ENCODE measurements at places on chromosomes 6 and 20. TPM values are rescaled to one million over a fixed set of nuclear protein-coding genes. Genes with fewer than 3 reads are reported as not detected.

- peaks cover 2% of the 10 kb centered on the region for H3K36me3 ChIP-seq
- no peaks in the 10 kb centered on the region for H3K4me1 ChIP-seq
- DNase-seq: no peak
- H3K27me3 ChIP-seq: no peaks in the 10 kb centered on the region
- H3K27ac ChIP-seq: no peak overlapping the region
Observed at GRCh38 chr20:19423900-19424620, 211.6 kb downstream of the SLC24A3 start.

- no peak for DNase-seq
- no peaks in the 10 kb centered on the region for H3K36me3 ChIP-seq
- no peaks in the 10 kb centered on the region for H3K4me1 ChIP-seq
- no peak overlapping the region for H3K4me3 ChIP-seq
- peaks cover 10% of the 10 kb centered on the region for H3K27me3 ChIP-seq
Observed at GRCh38 chr6:140540743-140541142, 1166.3 kb upstream of the CITED2 start.

GRCh38 chr6:132998418-132998817 lies 184.0 kb downstream of the RPS12 start:
- DNase-seq: no peak
- no peaks in the 10 kb centered on the region for H3K36me3 ChIP-seq
- H3K27me3 ChIP-seq: peaks cover 11% of the 10 kb centered on the region
- H3K4me1 ChIP-seq: no peaks in the 10 kb centered on the region

Gene COQ3
- 7.0 TPM for total RNA-seq

Gene SLC4A11
- total RNA-seq: 0.53 TPM

GRCh38 chr6:114382406-114382805 lies 39.6 kb upstream of the HS3ST5 start:
- DNase-seq: no peak
- H3K27me3 ChIP-seq: no peaks in the 10 kb centered on the region
- no peaks in the 10 kb centered on the region for H3K36me3 ChIP-seq
- no peak overlapping the region for H3K27ac ChIP-seq
- H3K4me3 ChIP-seq: no peak overlapping the region

DNA sequence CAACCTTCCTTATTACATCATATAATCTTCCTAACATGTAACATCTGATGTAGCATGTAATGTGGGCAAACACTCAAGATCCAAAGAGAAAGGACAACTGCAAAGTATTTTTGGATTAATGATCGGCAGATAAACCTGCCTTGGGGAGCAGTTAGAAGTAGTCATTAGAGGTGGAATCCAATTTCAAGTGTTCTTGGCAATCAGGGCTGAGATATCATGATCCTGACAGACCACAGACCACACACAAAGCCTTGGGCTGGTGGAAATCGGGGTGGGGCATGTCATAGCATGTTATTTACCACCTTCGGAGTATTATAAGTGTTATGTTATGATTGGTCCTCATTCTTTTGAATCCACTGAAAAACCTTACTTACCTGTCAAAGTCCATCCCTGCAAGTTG lies 16.3 kb downstream of the NCOA5 start:
- no peak for DNase-seq
- peaks cover 7% of the 10 kb centered on the region for H3K36me3 ChIP-seq
- H3K4me3 ChIP-seq: no peak overlapping the region
- H3K4me1 ChIP-seq: peaks cover 9% of the 10 kb centered on the region
- H3K27ac ChIP-seq: no peak overlapping the region

DNA sequence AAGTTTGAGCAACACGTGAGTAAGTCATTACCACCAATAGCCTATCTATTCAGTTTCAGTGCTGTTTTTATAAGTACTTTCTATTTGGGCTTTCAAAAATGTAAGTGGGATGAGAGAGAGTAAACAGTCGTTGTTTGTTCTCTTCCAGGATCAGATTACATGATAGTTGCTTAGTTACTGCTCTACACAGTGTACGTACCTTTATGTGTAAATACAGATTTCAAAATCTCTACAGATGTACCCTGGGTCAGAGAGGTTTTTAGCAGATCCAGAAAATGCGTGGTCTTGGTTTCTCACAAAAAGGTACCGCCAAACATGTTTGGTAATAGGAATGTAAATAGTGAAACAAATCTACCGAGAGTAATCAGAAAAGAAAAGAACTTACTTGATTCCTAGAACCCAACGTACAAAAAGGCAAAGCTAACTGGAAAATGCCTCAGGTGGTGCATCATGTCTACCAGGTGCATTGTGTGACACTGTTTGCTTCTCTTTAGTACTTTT lies 421.1 kb downstream of the BCKDHB start:
- peaks cover 10% of the 10 kb centered on the region for H3K27me3 ChIP-seq
- H3K27ac ChIP-seq: no peak overlapping the region
- no peaks in the 10 kb centered on the region for H3K36me3 ChIP-seq
- peaks cover 7% of the 10 kb centered on the region for H3K4me1 ChIP-seq
- H3K4me3 ChIP-seq: no peak overlapping the region

DNA sequence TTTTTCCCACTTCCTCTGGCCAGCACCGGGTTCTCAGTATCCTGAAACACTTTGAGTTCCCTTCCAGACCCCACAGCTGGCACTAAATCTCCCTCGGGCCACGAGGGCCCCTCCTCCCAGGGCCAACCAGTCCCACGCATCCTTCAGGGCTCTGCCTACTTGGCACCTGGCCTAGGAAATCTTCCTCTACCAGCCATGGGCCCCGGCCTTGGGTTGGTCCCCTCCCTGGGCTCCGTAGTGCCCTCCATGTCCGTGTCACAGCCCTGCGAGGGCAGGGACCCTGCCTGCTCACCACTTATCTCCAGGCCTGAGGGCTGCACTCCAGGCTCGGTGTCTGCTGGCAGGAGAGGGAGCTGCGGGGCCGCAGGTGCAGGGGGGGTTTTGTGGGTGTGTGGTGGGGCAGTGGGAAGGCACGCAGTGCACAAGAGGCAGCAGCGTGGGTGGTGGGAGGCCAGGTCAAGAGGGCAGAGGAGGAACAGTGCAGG lies 48.8 kb upstream of the CDH22 start:
- DNase-seq: no peak
- no peak overlapping the region for H3K27ac ChIP-seq
- H3K27me3 ChIP-seq: no peaks in the 10 kb centered on the region

DNA sequence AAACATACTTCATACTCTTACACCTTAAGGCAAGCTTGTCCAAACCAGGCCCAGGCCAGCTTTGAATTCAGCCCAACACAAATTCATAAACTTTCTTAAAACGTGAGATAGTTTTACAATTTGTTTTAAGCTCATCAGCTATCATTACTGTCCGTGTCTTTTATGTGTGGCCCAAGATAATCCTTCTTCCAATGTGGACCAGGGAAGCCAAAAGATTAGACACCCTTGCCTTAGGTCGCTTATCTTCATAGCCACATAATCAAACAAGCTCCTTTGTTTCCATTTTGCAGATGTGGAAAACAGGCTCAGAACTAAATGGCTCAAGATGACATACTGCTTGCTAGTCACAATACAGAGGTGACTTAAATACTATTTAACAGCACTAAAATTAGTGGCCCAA lies 6.0 kb downstream of the SALL4 start:
- peaks cover 43% of the 10 kb centered on the region for H3K27me3 ChIP-seq
- H3K4me3 ChIP-seq: no peak overlapping the region
- H3K4me1 ChIP-seq: peaks cover 5% of the 10 kb centered on the region
- H3K36me3 ChIP-seq: no peaks in the 10 kb centered on the region
- DNase-seq: no peak

DNA sequence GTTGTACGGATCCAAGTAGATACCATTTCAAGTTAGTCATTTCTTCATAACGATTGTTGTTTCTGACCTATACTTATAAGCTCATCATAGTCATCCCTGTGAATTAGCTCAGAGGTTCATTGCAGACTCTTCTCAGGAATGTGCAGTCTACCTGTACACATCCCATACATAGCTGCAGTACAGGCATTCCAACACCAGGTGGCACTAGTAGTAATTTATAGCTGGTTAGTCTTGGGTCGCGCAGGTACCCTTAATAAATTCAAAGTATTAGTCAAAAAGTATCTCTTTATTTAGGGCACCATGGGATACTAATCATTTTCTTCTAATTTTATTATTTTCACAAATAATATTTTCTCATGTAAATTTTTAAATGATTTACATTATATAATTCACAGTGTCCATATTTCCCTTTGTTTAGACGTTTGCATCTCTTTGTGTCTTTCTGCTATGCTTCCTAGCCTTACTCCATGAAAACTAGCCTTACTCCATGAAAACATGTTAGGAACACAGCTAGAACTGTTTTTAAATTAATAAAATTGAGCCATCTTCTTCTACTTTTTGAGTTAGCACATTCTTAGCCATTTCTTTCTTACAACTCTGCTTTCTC lies 128.6 kb upstream of the FAM83B start:
- H3K27ac ChIP-seq: no peak overlapping the region
- no peaks in the 10 kb centered on the region for H3K36me3 ChIP-seq
- peak; percentile 37 for DNase-seq
- no peaks in the 10 kb centered on the region for H3K4me1 ChIP-seq
- H3K4me3 ChIP-seq: no peak overlapping the region

GRCh38 chr20:40895182-40895581 lies 133.4 kb upstream of the TOP1 start:
- DNase-seq: no peak
- no peak overlapping the region for H3K4me3 ChIP-seq
- H3K4me1 ChIP-seq: no peaks in the 10 kb centered on the region
- peaks cover 9% of the 10 kb centered on the region for H3K27me3 ChIP-seq
- H3K27ac ChIP-seq: no peak overlapping the region

GRCh38 chr6:63371104-63371715 lies 51.4 kb upstream of the LGSN start:
- H3K4me3 ChIP-seq: no peak overlapping the region
- no peak for DNase-seq
- no peak overlapping the region for H3K27ac ChIP-seq
- H3K4me1 ChIP-seq: no peaks in the 10 kb centered on the region

DNA sequence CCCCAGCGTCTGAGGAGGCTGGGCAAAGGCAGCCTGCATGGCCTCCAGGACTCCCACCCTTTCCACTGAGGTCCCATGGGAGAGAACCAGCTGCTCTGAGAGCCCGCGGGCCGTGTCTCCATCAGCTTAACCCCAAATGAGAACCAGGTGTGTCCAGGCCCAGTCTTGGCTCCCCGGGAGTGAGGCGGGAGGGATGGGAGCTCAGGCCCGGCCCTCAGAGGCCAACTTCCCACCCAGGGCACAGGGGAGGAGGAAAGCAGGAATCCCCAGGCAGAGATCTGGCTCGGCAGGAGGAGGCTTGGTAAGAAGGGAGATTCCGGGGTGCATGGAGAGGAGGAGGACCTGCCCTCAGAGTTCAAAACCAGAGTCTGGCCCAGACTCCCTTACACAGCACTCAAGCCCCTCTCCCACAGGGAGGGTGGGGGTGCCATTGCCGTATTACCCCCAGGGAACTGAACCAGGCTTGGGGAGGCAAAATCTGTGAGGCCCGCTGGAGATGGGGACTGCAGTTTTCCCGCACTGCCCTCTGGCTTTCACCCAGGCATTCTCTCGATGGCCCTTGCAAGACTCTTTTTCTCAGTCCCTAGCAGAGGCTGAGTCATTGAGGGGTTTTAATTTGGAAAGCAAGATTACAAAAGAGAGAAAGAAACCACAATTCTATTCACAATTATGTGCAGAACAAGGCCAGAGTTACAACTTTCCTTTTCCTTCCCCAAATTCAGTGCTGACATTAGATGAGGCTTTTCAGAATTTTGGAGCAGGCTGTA lies 17.1 kb downstream of the FOXF2 start:
- DNase-seq: no peak
- peaks cover 19% of the 10 kb centered on the region for H3K27me3 ChIP-seq
- no peak overlapping the region for H3K4me3 ChIP-seq
- no peaks in the 10 kb centered on the region for H3K4me1 ChIP-seq
- H3K27ac ChIP-seq: no peak overlapping the region

Gene TTK
- total RNA-seq: 34.8 TPM

GRCh38 chr6:16854986-16855385 lies 93.7 kb upstream of the ATXN1 start:
- DNase-seq: no peak
- peaks cover 25% of the 10 kb centered on the region for H3K4me1 ChIP-seq
- no peak overlapping the region for H3K27ac ChIP-seq
- no peak overlapping the region for H3K4me3 ChIP-seq
- peaks cover 50% of the 10 kb centered on the region for H3K27me3 ChIP-seq

GRCh38 chr20:37501940-37502339 lies 19.1 kb upstream of the NNAT start:
- H3K36me3 ChIP-seq: no peaks in the 10 kb centered on the region
- no peaks in the 10 kb centered on the region for H3K27me3 ChIP-seq
- H3K4me1 ChIP-seq: no peaks in the 10 kb centered on the region
- no peak for DNase-seq

DNA sequence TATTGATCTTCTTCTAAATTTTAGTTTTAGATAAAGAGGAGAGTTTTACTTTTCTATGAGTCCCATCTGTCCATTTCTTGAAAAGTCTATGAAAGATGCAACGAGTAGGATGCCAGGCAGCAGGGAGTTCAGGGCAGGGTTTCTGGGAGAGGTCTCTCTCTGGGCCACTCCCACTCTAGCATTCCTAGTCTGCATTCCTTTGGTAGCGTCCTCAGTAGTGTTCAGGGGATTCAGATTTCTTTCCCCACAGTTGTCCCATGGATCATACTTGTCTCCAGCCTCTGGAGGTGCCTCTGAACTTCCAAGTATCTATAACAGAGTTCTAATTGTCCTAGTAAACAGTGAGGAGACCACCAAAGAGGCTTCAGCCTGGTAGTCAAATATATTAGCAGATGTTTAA lies 225.3 kb downstream of the RIMS1 start:
- no peak overlapping the region for H3K4me3 ChIP-seq
- no peaks in the 10 kb centered on the region for H3K4me1 ChIP-seq
- no peak for DNase-seq

Gene TCEA2
- total RNA-seq: 61.6 TPM

DNA sequence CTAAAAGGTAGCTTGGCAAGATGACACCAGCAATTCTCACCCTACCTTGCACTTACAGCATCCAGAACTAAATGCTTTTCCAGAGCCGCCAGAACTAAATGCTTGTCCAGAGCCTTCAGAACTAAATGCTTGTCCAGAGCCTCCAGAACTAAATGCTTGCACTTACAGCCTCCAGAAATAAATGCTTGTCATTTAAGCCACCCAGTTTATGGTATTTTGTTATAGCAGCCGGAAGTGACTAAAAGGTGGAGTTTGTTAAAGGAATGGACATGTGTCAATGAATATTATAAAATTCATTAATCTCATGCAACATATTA lies 133.5 kb downstream of the GPX5 start:
- DNase-seq: no peak
- peaks cover 60% of the 10 kb centered on the region for H3K27me3 ChIP-seq
- peaks cover 7% of the 10 kb centered on the region for H3K36me3 ChIP-seq
- no peak overlapping the region for H3K27ac ChIP-seq
- H3K4me3 ChIP-seq: peak overlapping the region; percentile 94
- peaks cover 31% of the 10 kb centered on the region for H3K4me1 ChIP-seq

GRCh38 chr6:33050014-33050810 lies 23.2 kb downstream of the HLA-DPA1 start:
- H3K4me1 ChIP-seq: no peaks in the 10 kb centered on the region
- H3K27me3 ChIP-seq: peaks cover 53% of the 10 kb centered on the region
- peaks cover 2% of the 10 kb centered on the region for H3K36me3 ChIP-seq
- no peak overlapping the region for H3K4me3 ChIP-seq
- no peak for DNase-seq

Data from activated T-cell treated with anti-CD3 and anti-CD28 coated beads, Interleukin-2, amount 50 U/mL, for 72 hours (primary cell).